Occipital lobe (tissue), 3 donors: ENCODE measurements at places on chromosomes 7 and 10. TPM values are rescaled to one million over a fixed set of nuclear protein-coding genes. Genes with fewer than 3 reads are reported as not detected.

Gene ATG9B
- total RNA-seq = 1.9 TPM

Gene ADAMTS14
- 0.16 TPM for total RNA-seq

Gene LRRN3
- total RNA-seq = 187 TPM

Gene WASHC2A
- 34.9 TPM for total RNA-seq

Gene MSS51
- 3.7 TPM for total RNA-seq

Gene SFTPA1
- 0.16 TPM for total RNA-seq

Gene CPN1
- total RNA-seq = not detected

Gene MSMB
- total RNA-seq = not detected

Gene EBLN1
- not detected for total RNA-seq

Gene NYAP1
- total RNA-seq = 47.9 TPM

Gene AASS
- total RNA-seq = 19.3 TPM

Gene ZPBP
- total RNA-seq = 0.47 TPM

Gene TMEM270
- total RNA-seq = not detected

Gene CTNNA3
- 1.7 TPM for total RNA-seq

GRCh38 chr7:41754046-41754445, 51.2 kb upstream of the INHBA start:
- no peak for DNase-seq

DNA sequence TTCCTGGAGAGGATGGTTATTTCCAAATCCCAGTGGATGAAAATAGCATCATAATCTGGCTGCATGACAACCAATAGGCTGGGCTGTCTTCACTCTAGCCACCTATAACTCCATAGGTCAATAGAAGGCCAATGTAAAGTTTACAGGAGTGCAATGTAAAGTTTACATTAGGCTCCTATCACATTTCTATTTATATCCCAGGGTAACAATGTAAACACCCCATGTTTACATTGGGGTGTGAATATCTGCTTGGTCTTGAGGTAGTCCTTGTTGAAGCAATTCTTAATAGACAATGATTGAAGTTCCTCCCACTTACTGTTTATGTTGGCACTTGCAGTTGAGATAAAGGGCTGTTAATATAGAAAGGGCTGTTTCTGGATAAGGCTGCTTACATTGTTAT, 21.5 kb downstream of the CH25H start:
- DNase-seq = no peak

DNA sequence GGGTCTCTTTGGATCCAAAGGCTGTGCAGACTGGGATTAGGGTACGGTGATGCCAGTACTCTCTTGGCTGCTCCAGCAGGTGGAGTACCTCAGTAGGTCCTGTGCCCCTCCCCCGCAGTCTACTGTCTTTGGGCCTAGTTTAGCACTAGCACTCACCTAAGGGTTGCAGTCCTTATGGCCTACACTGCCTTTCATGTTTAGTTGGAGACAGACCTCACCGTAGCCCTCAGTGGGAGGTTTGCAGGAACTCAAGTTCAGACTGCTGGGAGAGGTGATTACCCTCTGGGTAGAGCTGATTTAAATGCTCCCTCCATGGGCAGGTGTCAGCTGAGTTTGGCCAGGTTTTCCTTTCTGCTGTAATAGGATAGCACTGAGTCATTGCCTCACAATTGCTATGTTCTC, 210.8 kb upstream of the TMEM196 start:
- no peak for DNase-seq

- no peak for DNase-seq
Measured at GRCh38 chr7:7687800-7688199, 30.6 kb downstream of the RPA3 start.

DNA sequence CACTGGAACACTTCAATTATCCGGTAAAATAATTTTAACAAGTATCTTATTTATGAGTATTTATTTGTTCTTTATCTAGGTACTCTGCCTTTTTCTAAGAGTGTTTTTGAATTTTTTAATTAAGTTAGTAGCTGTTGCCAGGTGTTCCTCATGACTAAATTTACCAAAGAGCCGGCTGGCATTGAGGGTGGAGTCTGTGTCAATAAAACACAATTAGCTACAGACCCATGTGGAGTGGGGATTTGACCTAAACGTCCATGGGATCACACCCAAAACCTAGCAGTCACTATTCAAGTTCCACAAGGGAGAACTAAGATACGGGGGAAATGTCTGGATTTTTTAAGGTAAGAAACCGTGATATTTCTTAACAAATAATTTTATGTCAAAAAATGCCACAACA, 9.8 kb downstream of the SLC16A12 start:
- no peak for DNase-seq

- no peak for DNase-seq
Measured at GRCh38 chr10:103661198-103661950, 167.9 kb downstream of the NEURL1 start.

DNA sequence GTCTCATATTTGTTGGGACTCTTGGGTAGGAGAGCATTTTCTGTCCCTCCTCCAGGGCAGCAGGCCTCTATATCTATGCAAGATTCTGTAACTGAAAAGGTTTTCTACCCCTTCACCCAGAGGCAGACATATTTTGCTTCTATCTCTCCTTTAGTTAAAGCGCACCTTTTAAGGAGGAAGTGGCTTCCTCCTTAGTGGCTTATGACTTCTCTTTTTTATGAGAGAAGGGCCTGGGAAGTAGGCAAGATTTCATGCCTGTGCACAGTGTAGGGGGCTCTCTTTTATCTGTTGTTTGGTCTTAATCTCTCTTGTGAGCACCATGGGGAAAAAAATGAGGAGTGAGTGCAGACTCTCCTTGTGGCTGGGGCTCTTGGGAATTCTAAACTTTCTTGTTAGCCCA, 122.1 kb downstream of the LRMDA start:
- DNase-seq = no peak

DNA sequence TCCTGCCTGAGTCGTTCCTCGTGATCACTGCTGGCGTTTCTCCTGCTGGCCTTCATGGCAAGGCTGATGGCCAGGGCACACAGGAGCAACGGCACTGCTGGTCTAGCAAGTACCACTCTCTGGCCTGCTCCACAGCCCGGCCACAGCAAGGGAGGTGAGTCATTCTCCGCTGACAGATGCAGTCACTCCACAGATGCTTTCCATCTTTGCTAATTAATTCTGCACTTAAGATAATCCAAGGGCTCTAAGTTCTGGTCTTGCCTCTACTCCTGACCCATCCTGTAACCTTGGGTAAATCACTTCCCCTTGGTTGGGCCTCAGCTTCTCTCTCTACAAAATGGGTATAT, 244.4 kb downstream of the RPS24 start:
- DNase-seq = peak; percentile 79

- DNase-seq = no peak
Measured at GRCh38 chr7:101576998-101577397, 52.1 kb downstream of the MYL10 start.

DNA sequence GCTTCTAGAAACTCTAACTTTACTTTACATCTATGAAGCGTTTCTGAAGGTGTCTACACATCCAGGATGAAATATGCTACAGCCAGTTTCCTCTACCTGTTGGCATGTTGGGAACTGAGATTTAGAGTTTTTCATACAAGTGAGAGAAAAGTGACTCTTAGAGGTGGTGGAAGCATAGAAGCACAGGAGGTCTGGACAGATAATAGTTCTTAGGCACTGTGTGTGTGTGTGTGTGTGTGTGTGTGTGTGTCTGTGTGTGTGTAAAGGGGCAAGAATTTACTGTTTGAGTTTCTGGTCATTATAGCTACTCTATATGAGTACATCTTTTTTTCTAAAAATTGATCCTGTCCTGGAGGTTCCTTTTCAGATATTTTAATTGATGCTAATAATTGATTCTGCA, 110.7 kb upstream of the MTPN start:
- DNase-seq = no peak

GRCh38 chr7:22350466-22351328, 6.3 kb downstream of the RAPGEF5 start:
- DNase-seq = no peak

- DNase-seq = no peak
Measured at GRCh38 chr10:26829810-26830515, 30.8 kb downstream of the ABI1 start.

- DNase-seq = no peak
Measured at GRCh38 chr7:43495572-43495971, 87.3 kb upstream of the STK17A start.

DNA sequence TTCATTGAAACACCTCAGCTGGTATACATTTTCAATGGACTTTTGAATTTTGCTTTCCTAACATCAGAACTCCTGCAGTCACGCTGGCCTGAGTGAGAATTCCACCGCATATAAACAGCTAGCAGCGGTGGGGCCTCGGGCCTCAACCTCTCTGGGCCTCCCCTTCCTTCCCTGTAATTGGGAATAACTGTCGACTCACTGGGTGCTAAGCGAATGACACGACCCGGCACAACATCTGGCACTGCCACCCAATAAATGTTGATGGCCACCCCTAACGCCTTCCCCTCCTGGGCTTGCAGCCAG, 670 bp downstream of the RCC1L start:
- no peak for DNase-seq

DNA sequence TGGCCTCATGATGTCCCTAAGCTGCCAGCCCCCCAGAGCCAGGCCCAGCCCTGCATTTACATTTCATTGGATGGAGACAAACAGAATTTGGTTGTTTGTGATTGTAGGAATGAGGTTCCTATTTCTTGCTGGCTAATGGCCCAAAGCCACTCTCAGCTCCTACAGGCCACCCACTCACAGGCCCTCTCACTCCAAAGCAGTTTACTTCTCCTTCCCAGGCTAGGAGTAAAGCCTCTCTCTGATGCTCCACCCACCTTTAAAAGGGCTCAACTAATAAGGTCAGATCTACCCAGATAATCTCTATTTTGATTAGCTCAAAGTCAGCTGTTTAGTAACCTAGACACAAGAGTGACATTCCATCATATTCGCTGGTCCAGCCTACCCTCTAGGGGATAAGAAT, 11.2 kb upstream of the CUZD1 start:
- no peak for DNase-seq

GRCh38 chr10:14740684-14741247, 33.9 kb downstream of the FAM107B start:
- no peak for DNase-seq

DNA sequence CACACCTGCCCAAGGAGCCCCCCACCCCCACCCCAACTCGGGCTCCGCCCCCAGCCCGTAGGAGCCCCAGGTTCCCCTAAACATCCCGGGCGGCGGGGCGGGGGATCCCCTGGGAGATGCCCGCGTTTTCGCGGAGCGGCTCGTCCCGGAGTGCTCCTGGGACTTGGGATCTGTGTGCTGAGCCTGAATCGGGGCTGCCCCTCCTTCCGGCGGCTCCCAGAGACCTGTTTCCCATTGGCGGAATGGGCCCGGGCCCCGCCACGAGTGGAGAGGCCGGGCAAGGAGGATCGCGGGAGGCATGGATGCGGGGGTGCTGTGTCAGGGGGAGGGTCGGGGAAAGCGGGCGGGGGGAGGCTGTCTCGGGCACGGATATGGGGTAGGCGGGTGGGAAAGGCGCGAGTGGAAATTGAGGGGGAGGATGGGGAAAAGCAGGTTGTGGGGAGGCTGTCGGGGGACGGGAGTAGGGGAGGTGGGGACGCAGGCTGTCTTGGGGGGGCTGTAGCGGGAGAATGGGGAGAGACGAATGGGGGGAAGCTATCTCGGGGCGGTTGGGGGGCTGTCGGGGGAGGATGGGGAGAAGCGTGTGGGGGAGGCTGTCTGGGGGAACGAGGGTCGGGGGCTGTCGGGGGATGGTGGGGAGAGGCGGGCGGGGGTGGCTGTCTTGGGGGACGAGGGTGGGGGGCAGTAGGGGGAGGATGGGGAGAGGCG, 572 bp upstream of the BHLHA15 start:
- DNase-seq = peak; percentile 45

DNA sequence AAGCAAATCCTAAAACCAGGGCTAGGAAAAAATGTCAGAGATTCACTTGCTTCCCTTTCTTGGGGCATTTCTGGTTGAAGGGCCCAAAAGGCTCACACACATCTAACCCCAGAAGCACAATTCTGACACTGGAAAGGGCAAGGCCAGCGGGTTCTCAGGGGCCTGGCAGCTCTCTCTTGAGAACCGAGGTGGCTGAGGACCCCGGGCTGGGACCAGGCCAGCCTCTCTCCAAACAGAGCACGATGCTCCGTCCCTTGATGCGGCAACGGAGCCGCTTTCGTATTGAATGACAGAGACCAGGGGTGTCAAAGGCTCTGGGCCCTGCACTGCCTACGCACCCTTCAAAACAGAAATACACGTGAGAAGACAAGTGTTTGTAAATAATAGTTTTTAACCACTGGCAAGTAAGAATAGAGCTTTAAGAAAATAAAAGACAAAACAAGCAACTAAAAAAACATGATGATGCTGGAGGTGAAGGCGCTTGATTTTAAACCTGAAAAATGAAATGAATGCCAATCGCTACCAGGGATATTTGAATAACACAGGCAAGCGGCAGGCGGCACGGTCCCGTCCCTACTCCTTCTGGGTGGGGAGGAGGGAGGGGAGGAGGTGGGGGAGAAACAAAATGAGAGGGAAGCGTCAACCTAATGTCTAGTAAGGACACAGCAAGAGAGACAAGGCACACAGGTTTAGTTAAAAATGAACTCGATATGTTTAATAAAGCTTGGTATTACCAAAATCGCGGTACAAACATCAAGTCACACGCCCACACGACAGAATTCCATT, 68.0 kb downstream of the SLC29A4 start:
- no peak for DNase-seq

- DNase-seq = no peak
Measured at GRCh38 chr10:43904301-43904700, 255.6 kb upstream of the ZNF32 start.

- no peak for DNase-seq
Measured at GRCh38 chr10:6650586-6650985, 70.5 kb upstream of the PRKCQ start.

DNA sequence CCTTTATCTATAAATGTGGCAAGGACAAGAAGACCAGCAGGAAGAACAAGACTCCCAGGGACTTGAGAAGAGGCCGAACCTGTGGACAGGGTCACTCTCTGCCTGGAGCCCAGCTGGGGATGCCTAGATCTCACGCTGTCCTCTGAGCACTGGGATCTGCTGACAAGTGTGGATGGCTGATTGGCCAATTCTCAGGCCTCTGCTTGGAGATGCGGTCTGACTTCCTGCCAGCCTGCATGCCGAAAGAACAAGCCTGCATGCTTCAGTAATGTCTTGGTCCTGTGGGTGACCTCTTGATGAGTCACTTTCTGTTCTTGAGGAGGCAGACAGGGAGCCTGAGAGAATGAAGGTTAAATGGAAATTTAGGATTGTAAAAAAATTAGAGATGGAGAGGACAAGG, 84.7 kb downstream of the TMEM178B start:
- peak; percentile 22 for DNase-seq

DNA sequence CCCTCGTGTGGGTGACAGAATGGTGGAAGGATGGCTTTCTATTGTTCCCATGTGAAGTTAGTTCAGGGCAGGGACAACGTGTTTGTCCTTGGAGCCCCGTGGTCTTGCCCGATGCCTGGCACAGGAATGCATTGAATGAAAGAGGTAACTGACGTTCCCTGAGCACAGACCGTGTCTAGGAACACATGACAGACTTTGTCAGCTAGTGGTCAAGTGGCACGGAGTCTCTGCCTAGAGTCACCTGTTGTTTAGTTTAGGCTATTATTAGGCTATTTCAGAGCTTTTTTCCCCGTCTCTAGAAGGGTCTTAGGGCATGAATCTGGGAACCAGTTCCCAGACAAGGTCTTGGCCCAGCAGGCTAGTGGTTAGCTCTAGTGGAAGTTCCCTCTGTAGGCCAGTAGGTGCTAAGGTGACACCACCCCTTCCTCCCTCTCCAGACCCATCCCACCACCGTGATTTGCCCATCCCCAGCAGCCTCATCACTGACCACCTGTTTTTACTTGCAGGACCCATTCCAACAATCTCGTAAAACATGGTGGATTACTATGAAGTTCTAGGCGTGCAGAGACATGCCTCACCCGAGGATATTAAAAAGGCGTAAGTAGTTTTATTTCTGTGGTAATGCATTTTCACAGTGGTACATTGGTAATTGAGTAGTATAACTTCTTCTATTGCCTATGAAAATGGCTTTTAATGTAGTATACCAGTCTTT, 21.4 kb downstream of the DNAJB6 start:
- DNase-seq = no peak
